Left lobe of liver (tissue), 2 donors: ENCODE measurements at places on chromosomes 3 and 15.

DNA sequence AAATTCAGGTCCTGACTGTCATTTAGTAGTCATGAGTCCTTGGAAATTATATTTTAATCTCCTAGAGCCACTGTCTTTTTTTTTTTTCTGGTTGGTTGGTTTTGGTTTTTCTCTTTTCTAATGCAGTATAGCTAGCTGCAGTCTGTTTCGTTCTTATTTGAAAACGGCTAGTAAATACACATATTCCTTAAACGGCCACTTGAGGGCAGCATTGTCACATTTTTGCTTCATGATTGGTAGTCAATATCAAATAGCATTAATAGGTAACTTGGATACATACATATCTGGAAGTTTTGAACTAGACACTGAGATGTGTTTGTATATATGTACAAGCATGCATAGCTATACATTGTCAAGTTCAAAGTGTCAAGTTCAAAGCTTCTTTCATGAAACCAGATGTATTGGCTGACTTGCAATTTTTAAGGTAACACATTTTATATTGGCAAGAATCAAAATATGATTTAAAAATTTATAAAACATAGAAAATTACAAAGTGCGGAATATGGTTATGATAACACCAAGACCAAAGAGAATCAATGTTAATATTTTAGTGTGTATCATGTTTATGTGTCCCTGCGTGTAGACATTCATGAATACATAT lies 22.5 kb downstream of the GABRA5 start:
- DNase-seq = peak; percentile 55

DNA sequence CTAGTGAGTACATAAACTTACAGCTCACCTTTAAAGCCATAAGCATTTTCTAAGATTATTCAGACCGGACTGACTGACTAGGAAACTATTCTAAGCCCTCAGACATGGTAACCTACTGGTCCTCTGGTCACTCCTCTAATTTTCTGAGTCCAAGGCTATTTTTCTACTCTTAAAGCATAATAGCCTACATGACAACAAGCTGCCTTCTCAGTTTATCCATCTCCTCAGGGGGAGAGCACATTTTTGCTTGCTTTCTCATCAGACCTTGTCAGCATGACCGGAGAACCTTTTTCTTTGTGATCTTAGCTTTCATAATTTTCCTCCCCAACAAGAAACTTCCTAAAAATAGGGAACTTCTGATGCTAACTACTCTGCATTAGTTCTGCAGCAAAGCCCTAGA lies 38.4 kb downstream of the UBP1 start:
- no peak for DNase-seq

DNA sequence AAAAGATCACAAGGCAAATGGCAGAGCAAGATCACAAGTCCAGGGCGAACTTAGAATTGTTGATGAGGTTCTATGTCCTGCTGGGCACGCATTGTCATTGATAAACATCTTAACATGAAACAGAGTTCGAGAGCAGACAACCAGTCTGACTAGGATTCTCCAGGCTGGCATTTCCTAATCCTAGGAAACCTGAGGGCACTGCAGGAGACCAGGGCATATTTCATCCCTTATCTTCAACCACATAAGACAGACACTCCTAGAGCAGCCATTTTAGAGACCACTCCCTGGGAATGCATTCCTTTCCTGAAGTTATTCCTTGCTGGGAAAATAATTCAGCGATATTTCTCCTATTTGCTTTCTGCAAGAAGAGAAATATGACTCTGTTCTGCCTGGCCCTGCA lies 1199.9 kb downstream of the SI start:
- DNase-seq = no peak

DNA sequence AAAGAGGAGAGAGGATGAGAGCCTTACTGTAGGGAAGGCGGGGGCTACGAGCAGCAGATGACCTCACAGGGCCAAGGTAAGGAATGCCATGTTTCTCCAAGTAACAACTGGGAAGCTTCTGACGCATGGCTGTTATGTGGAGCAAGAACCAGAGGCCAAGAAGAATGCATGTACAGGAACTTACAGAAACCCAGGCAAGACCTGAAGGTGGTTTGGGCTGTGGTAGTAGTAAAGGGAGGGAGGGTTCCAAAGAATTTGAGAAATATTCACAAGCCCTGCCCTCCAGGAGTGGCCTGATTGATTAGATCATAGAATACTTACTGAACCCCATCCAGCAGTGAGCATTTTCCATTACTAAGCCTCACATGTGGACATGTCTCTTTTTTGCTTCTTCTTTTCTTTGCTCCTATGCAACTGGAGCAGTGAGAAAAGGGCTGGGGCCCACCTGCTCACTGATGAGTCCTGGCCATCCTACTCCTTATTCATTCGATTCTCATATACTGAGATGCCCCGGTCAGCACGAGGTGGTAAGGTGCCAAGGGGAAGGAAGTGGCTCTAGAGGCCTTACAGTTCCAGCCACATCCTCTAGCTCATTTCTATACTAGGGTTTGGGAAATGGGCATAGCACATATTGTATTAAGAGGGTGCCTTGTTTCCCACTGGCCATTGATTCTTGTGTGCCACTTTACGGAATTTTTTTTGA lies 8.3 kb upstream of the SLC12A8 start:
- no peak for DNase-seq

DNA sequence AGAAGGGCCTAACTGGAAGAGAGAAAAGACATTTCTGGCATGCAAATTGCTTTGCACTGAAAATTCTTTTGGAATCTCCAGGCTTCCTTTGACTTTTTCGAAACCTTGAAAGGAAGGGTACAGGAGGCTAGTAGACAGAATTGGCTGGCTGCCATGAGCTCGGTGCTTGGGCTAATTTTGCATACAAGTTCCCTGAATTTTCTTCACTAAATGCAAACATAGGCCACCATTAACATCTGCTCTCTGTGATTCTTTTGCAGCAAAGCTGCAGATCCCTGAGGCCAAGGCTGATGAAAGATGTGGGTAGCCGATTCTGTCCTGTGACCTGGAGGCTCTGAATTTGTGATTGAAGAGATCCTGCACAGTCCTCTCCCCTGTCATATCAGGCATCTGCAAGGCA lies 247.8 kb upstream of the MCTP2 start:
- DNase-seq = no peak
